ENCODE measurements at places on chromosomes 1 and 21. TPM values are rescaled to one million over a fixed set of nuclear protein-coding genes. Genes with fewer than 3 reads are reported as not detected.

The CNN3 gene
- total RNA-seq: 171 TPM

The SZT2 gene
- 59.3 TPM for total RNA-seq

The AADACL3 gene
- not detected for total RNA-seq

DNA sequence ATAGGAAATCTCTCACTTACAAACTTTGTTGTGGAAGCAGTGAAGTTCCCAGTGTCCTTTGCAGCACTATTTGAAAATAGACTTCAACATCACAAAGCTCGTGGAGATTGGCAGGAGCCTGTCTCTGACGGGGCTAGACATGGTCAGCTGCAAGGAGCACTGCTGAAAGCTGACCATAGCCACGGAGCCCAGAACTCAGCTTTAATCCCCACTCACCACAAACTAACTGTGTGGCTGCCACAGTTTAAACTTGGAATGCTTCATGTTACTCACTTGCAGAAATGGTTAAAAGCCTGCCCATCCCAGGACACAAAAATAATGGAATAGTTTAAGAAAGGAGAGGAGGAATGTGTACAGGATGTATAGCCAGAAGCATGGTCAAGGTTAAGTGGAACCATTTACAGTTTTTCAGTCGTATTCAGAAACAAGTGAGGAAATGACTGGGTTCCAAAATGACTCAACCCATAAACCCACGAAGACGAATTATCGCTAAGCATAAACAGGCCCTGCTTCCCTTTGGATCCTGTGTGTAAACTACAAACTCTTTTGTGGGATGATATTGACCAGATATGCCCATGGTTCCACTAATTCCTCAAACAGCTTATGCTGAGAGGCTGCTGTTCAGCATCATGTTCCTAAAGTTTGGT, 18.2 kb downstream of the DNALI1 start:
- peak; percentile 34 for DNase-seq

DNA sequence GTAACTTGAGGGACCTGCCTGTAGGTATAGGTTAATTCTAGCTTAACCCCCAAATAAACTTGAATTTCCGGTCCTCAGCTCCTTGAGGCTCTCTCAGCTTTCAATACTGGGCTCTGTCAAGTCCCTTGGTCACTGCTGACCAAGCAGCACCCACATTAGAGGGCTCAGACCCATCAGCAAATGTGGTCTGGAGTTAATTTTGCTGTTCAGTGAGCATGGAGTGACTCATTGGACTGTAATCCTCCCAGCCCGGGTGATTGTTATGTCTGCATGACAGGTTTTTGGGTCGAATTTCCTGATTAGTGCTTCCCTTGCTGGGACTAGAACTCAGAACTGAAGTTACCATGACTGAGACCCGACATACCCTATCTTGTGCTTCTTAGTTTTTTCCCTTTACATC, 130.6 kb downstream of the URB2 start:
- no peak for DNase-seq

The PPCS gene
- total RNA-seq: 84.6 TPM

The KRTAP19-1 gene
- total RNA-seq: not detected

The OR6K3 gene
- not detected for total RNA-seq

DNA sequence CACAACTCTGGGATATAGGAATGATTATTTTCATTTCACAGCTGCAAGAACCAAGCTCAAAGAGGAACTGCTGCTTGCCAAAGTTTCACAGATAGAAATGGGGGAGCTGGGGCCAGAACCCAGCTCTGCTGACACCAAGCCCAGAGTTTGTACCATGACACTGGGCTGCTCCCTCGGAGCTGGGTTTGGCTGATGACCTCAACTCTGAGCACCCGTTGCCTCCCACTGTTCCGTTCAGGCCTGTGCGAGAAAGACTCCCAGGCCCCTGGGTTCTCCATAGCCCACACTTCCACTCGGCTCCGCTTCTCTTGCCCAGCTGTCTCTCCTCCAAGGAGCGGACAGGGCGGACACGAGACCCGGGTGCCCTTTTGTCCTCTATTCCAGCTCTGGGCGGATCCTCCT, 55.2 kb downstream of the NGF start:
- DNase-seq: peak; percentile 54

The MCOLN3 gene
- 2.8 TPM for total RNA-seq

DNA sequence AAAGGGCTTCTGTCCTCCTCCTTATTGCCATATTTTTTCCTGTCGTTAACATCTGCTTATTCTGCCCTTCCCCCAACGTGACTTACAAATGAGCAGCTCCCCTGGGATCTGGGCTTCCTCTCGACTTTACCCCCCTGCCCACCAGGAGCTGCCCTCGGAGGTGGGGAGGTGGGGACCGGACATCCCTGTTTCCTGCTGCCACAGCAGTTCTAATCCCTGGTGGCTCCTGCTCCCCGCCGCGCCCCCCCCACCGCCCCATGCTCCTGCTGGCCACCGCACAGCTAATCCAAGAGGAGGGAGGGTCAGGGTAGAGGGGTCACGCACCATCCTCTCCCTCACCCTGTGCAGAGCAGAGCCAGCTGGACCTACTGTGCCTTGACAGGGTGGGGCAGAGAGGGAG, 4.4 kb upstream of the SLC27A3 start:
- no peak for DNase-seq

DNA sequence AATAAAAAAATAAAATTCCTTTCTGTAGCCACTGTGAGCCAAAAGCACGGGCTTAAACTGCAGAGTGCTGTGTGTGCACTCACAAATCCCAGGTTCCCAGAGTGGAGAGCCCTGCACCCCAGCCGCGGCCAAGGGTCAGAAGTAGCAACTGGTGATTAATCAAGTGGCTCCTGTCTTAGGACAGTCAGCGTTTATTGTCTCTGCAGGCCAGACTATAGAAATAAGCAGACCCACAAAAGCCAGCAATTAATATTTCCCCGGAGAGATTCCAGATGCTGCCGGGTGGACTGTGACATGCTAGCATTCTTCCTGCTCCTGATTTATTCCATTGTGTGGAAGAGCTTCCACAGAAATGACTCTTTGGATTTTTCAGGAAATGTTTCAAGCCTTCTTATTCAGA, 412.2 kb downstream of the KIF26B start:
- DNase-seq: no peak

The KLHL12 gene
- total RNA-seq: 26.8 TPM

The DYNLT4 gene
- not detected for total RNA-seq

DNA sequence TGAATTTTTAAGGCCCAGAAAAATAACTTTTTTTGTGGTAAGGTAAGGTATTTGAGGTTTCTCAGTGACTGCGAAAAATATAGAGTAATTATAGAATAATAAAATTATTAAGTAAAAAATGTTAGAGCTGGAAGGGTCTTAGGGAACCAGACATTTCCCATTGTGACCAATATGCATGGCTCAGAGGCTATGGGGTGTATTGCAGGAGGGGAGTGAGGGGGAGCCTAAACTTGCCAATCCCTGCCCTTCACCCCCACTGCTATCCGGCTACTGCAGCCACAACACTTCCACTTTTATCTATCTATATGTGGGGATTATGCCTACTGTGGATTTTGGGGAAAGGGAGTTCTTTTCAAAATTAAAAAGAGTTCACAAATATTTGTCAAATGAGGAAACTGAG, 7.6 kb upstream of the GADD45A start:
- no peak for DNase-seq

- no peak for DNase-seq
Observed at GRCh38 chr1:234692966-234693580, 83.1 kb upstream of the IRF2BP2 start.

- no peak for DNase-seq
Observed at GRCh38 chr1:205042911-205043806, at the start of gene CNTN2. Gene CNTN2 (plus strand): TSS chr1:205043212. CDS start chr1:205053186, 9,974 bp downstream.

DNA sequence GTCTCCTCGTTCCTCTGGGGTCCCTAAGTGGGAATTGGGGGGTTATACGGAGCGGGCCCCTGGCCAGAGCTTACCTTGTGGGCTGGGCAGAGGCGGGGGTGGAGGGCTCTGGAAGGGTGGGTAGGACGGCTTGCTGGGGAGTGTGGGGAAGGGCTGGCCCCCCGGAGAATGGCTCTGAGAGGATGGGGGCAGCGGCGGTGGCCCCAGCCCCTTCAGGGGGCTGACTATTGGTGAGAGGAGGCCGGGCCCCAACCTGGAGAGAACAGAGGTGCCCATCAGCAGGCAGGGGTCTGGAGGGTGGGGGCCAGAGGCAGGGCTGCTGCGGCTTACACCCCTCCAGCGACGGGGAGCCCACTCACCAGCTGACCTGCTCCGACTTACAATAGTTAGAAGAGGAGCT, 50.6 kb downstream of the DMRTB1 start:
- no peak for DNase-seq

The SH2D1B gene
- 0.12 TPM for total RNA-seq

The DNM3 gene
- total RNA-seq: 2.8 TPM
